ENCODE measurements at places on chromosomes 16 and 17.

DNA sequence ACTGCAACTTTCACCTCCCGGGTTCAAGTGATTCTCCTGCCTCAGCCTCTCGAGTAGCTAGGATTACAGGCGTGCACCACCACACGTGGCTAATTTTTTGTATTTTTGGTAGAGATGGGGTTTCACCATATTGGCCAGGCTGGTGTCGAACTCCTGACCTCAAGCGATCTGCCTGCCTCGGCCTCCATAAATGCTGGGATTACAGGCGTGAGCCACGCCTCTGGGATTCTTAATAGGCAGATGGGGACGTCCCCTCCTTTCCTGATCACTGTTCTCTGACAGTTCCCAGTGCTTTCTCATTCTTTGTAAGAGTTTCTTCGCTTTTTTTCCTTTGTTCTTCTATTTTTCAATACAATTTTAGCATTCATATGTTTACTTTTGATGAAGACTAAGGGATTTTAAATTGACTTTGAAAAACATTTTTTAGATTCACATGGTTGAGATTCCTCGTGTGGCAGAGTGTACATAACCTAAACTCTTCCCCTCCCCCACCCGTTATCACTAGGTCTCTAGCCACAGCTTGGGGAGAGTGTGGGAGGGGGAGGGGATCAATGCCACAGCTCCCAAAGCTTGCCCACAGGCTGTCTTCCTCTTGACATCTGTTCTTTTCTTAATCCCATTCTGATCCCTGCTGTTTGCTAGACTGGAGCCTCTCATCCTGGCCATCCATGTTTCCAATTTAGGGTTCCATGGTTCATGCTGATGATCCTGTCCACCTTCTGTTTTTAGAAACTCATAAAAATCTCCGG lies 11.0 kb downstream of the ADORA2B start:
- DNase-seq, result no peak

DNA sequence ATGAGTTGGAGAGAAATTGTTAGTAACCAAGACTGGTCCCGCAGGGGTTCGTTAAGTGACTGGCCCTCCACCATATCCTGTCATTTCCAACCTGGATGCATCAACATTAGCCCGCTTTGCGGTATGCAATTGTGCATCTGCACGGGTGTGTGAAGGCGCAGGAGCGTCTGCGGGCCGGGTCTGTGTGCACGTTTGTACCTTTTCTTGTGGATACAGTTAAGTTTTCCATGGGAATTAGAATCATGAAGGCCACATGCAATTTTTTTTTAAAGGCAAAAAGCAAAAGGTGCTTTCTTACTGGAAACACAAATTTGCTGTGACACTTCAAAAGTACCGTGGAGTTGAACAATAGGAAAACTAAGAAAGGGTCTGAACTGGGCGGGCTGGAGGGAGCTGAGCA lies 355.4 kb upstream of the ZFHX3 start:
- DNase-seq, result no peak

- peak; percentile 77 for DNase-seq
Observed at GRCh38 chr17:2056206-2057174, 1.6 kb downstream of the HIC1 start.

DNA sequence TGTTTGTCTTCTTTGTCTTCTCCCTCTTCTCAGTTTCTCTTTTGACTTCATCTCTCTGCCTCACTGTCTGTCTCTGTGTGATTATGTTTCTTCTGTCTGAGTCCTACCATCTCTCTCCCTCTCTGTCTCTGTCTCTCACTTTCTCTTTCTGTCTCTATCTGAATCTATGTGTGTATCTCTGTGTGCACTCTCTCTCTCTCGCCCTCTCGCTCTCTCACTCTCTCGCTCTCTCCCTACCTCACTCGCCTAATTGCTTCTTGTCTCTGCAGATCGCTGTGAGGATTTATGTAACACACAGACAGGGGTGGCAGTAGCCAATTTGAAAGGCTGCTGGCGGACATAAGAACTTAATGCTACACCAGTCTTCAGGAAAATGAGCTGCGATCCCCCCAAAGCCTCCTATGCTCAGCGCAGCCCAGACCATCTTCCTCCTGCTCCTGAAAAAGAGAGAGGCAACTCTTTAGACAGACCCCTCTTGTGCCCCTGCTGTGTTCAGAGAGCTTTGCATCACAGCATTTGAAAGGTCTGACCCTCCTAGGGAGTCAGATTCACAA lies 140.9 kb downstream of the CCT6B start:
- DNase-seq, result no peak

GRCh38 chr17:17429222-17429621 lies 47.6 kb upstream of the MED9 start:
- no peak for DNase-seq
